ENCODE measurements at places on chromosomes 6 and 20.
A peak's percentile ranks its signal among the peaks of the same experiment; 100 is the strongest.

DNA sequence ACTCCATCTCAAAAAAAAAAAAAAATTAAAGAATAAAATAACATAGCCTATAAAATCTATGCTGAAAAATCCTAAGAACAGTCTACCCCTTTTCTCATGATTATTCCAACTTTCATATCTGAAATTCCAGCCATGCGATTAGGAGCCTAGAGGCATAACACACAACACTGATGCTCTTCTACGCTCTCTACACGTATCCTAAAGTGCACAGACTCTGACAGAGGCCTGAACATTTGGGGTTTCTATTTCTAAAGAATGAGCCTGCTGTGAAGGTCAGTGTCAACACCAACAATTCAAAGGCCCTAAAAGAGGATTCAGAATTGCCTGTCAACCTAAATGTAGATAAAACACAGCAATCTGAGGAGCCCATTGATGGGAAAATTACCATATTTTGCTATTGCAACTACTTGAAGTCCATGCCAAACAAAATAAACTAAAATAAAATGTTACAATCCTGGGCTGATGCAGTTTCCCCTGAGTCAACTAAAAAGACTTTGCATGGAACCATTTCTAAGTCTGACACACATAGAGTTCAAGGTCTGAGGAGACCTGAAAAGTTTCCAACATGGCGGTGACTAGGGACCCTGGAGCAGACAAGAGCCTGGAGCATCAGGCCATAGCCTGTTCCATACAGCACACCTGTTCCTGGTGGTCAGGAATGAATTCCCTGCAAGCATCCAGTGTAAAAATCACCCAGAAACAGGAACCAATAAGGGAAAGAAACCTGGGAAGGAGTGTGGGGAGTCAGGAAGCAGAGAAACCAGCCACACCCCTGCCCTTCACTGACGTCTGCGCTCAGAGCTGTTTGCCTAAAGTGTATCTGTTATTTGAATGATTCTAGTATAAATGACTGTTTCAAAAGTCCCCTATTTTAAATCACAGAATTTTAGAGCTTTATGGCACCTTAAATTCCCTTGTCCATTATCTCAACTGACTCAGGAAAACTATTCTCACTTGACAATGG lies 11.8 kb downstream of the NINL start:
- no peak for DNase-seq

DNA sequence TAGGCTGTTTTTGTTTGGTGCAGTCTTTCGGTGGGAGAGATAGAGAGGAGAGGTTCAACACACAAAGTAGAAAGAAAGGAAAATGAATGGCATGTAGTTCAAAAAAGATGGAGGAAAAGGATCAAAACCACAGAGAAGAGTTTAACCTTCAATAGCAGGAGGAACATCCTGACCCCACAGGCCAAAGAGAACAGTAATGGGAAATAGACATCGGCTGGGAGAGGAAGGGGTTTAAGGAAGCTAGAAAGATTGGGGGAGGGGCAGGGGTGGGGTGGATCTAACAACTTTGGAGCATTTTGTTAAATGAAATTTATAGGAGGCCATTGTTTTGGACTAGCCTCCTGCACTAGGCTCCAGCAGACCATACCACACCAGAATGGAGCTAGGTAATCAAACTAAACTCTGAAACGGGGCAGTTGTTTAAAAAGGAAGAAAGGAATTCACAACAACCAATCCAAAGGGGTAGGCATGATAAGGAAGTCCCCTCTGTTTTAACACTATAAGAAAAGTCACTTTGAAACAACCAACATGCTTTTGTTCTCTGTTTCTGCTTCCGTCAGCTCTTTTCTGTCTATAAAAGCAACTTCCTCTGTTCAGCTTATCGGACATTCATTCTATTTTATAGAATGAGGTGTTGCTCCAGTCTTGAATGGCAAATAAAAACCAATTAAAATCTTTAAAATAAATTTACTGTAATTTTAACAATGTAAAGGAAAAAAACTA lies 82.6 kb downstream of the EPB41L2 start:
- no peak for DNase-seq

- DNase-seq: no peak
These were observed 42.7 kb upstream of the TNFRSF21 start for GRCh38 chr6:47352194-47352920.

- DNase-seq: no peak
These were observed 131.6 kb upstream of the OLIG3 start for GRCh38 chr6:137625808-137626207.

GRCh38 chr20:58891086-58891717 lies 38.7 kb downstream of the GNAS start:
- DNase-seq: peak; percentile 55

DNA sequence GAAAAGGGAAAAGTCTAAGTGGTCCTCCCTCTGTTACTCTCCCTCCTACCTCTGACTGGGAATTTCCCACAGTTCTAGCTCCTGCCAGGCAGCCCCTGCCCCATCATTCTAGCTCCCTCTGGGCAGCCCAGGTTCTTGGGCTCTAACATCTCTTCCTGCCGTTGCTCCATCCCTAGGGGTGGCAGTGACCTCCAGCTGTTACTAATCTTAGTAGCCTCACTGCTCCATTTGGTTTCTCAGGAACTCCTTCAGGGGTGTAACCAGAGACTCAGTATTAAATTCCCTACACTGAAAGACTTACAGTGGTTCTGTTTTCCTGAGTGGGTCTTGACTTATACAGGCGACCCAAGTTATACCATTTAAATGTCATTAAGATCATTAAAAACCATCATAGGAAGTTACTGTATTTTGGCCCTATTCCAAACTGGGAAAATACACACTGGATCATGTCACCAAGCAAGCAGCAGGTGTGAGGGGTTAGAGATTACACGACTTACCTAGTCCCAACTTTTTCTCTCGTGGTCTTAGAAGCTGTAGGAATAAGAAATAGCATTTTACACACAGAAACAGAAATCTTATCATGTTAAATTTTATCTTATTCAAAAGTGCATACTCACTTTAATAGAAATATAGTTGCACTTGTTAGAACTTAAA lies 10.1 kb downstream of the DPM1 start:
- DNase-seq: no peak

DNA sequence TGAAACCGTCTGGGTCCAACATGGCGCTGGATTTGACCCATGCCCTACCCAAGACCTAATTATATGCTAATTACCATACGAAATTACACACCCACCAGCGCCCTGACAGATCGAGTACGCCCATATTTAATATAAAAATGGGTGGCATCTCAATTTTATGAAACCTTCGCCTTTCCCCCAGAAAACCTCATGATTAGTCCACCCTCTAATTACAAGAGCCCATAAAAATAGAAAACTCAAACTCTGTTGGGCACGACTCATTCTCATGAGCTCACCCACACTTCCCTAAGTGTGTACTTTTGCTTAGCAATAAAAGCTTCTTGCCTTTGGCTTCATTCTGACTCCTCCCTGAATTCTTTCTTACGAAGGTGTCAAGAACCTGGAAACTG lies 136.4 kb downstream of the OR2B2 start:
- no peak for DNase-seq

- DNase-seq: no peak
These were observed 26.1 kb downstream of the SCP2D1 start for GRCh38 chr20:18839507-18840247.

DNA sequence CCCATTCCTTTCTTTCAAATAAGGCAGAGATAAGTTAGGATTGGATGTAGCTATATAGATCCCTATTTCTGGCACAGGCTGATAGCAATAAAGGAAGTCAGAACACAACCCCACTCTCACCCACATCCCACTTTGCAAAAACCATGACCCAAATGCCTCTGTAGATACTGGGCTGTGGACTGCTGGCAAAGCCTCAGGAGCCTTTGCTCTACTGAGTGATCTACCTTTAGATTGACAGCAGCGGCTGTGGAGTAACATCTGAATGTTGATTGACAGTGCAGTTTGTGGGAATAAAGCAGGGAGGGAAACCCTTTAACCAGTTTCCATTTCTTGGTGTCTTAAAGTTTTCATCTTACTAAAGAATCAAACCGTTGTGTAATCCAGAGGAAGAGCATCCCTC lies 6.7 kb upstream of the TMEM30A start:
- DNase-seq: no peak

DNA sequence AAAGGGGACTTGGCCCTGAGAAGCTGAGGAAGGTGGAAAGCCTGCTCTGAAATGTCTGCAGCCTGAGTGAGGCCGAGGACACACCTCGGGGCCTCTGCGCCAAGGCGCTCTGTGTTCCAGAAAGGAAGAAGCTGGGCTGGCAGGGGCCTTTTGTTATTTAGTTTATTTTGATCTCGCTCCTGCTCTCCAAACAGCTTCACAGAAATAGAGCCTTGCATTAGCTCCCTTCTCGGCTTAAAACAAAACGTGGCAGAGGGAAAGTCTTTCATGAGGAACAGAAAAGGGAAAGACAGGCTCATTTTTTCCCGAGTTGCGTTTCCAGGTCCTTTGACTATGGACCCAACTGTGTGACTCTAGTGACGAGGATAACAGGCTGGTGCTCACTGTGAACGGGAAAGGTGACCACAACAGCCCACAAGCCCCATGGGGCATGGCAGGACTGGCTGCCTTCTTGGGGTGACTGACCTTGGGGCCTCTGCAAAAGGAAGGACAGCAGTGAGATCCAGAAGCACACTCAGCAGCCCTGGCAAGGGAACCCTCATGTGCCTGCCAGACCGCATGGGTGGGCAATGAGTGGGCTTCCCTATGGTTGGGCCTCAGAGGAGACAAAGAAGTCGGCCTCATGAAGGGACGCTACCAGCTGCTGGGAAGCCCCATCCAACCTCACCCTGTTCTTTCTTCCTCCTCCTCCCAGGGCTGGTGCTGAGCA lies 18.7 kb downstream of the LEMD2 start:
- no peak for DNase-seq

GRCh38 chr6:85580118-85580877 lies 13.4 kb downstream of the SNX14 start:
- no peak for DNase-seq

DNA sequence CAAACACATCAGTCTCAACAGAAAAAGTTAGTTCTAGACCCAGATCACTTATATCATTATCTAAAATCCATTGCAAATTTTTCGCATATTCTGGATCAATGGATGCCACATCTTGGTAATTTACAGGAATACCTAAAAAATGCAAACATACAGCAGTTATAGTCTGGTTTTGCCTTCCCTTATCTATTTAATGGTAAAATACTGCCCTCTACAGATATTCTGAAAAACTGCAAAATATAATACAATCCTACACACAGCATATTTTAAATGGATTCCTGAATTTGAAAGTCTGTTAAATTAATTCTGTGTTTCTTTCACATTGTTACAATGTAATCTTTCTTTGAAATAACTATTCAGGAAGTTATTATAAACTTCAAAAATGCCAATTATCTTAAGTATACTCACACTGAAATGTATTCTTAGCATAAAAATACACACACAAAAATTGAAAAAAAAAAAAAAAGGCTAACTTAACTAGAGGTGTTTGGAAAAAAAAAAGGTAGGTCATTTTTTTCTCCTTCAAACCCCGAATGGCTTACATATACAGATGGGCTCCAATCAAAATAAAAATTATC lies 88.4 kb downstream of the HACE1 start:
- DNase-seq: no peak

DNA sequence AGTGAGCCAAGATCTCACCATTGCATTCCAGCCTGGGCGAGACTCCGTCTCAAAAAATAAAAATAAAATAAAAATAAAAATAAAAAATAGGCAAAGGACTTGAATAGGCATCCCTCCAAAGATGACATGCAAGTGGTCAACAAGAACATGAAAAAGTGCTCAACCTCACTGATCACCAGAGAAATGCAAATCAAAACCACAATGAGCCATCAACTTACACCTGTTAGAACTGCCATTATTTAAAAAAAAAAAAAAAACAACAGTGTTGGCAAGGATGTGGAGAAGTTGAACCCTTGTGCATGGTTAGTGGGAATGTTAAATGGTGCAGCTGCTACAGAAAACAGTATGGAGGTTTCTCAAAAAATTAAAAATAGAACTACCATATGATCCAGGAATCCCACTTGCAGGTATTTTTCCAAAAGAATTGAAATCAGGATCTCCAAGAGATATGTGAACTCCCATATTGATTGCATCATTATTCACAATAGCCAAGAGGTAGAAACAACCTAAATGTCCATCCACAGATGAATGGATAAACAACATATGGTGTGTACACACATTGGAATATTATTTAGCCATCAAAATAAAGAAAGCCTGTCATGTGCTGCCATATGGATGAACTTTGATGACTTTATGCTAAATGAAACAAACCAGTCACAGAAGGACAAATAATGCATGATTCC lies 2.8 kb downstream of the C20orf203 start:
- no peak for DNase-seq

GRCh38 chr20:35181731-35182130 lies 9.9 kb downstream of the PROCR start:
- no peak for DNase-seq

GRCh38 chr20:41654884-41655283 lies 36.7 kb upstream of the CHD6 start:
- no peak for DNase-seq

- no peak for DNase-seq
These were observed 20.0 kb downstream of the HLA-B start for GRCh38 chr6:31336896-31337496.

- no peak for DNase-seq
These were observed 31.9 kb downstream of the MARCKS start for GRCh38 chr6:113888956-113889630.

DNA sequence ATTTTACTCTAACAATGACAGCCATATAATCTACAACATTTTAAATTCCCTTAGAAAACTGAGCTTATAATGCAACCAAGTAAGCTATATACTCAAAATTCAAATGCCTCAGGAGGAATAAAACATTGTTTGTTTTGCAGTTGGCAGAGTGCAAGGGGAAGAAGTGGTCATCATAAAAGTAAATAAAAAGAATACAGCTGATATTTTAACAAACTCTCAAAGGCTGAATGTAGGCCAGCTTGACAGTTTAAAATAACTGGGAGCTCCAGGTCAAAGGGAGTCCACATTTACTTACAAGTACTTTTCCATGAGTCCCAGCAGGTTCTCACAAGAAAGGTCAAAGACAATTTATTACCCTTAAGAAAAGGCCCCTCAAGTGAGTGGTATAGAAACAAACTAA lies 589.8 kb downstream of the BCKDHB start:
- DNase-seq: no peak

DNA sequence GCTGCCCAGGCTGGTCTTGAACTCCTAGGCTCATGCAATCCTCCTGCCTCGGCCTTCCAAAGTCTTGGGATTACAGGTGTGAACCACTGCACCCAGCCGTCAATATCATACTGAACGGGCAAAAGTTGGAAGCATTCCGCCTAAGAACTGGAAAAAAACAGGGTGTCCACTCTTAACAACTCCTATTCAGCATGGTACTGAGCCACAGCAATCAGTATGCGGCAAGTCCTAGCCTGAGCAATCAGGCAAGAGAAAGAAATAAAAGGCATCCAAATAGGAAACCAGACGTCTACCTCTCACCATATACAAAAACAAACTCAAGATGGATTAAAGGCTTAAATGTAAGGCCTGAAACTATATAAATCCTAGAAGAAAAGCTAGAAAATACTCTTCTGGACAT lies 83.1 kb downstream of the FKBP5 start:
- DNase-seq: no peak

GRCh38 chr20:32796981-32797451 lies 22.7 kb upstream of the MAPRE1 start:
- no peak for DNase-seq
